ENCODE measurements at places on chromosomes 11 and 22.

DNA sequence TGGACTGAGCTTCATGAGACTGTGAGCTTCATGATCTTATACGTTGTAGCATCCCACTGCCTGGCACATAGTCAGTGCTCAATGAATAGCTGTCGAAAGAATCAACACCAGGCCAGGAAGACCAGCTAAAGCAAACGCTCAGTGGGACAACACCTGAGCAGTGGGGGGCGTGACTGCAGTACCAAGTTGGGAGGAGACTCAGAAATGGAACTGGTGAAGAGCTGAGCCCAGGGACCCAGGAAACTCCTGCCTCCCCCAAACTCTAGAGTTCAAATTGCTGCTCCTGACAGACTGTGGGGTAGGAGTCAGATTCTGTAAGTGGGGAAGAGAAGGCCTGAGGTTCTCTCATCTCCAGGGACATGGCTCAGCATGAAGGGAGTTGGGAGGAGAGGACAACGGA lies 59.3 kb downstream of the MORC2 start:
- DNase-seq: no peak

GRCh38 chr11:69732910-69733309 lies 29.1 kb upstream of the FGF19 start:
- no peak for DNase-seq

DNA sequence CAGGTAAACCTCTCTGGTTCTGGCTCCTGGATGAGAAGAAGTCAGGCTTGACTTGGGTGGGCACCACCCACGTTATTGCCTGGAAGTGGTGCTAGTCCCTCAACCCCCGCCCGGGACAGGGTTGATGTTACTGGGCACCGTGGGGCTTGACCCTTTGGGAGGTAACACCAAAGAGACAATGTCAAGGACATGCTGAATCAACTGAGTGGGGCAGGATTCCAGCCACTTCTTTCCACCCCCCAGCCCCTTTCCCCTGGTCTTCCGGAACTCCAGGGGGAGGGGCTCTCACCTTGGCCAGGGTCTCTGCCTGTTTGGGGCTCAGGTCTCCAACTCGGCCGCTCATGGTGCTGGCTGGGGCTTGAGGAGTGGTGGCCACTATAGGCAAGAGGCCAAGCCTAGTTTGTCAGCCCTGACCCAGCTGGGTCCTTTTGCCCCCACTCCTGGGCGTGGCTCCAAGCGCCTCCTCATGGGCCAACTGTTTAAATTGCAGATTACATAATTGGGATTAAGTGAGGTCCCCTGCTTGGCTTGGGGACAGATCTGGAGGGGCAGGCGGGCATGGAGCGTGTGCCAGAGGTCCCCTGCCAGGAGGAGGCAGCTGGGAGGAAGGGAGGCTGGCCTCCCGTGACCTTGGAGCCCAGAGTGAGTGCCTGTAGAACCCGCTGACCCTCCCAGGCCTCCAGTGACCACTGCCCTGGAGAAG lies at the start of gene SEC14L3:
SEC14L3 (minus strand) TSS at position 402 of the 703 bp plus-strand sequence; CDS start at position 343, 59 bp downstream.
- peak; percentile 5 for DNase-seq

DNA sequence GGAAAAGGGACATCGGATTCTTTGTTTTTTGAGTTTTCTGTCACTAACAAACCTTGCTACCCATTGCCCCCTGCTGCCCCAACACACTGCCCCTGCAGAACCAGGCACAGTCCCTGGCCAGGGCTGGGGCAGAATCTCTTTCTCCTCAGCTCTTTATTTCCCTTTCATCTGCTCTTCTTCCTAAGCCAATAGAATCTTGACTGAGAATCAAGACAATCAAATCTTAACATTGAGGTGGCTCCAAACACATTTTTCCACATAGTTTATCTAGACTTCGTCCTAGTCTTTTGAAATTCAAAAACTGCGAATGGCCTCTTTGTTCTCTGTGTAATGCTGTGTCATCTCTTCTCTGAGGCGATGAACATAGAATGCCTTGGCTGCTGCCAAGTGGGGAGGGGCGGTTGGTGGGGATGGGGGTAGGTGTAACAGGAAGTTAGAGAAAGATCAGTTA lies 16.1 kb upstream of the NTM start:
- no peak for DNase-seq

DNA sequence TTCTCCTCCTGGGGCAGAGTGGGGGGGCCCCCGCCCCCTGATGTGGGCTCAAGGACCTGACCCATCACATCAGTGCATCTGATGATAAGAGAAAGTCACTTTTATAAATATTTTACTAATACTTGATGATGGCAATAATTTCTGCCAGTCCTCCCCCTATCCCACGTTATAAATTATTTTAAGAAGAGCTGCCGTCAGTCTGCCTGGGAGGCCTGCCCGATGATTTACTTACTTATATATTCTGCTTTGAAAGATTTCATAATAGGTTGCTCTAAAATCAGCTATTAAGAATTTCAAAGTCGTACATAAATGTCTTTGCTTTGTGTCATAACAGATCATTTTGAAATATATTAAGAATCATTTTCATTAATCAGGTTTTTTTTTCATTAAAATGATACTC lies 58.8 kb downstream of the MYO18B start:
- no peak for DNase-seq

- DNase-seq: peak; percentile 89
Measured at GRCh38 chr22:41057076-41057475, 35.3 kb upstream of the EP300 start.

- DNase-seq: no peak
Measured at GRCh38 chr11:94675239-94675638, 92.9 kb upstream of the AMOTL1 start.
